ENCODE measurements at places on chromosomes 2 and 18.

DNA sequence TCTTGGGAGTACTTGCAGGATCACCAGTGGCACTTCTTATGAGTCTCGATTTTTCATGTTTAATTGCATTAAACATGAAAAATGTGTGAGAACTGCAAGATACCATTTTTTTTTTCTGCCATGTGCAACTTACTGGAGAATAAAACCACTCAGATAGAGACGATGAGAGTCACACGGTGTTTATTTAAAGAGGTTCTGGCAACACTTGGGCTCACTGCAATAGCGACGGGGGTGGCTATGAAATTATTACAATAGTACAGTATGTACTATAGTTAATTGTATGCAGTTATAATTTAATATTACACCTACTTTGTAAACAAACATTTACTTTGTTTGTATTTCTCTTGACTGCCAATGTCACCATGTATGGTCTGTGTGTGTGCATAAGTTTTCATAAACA lies 479.8 kb downstream of the NUP35 start:
- no peak for DNase-seq

DNA sequence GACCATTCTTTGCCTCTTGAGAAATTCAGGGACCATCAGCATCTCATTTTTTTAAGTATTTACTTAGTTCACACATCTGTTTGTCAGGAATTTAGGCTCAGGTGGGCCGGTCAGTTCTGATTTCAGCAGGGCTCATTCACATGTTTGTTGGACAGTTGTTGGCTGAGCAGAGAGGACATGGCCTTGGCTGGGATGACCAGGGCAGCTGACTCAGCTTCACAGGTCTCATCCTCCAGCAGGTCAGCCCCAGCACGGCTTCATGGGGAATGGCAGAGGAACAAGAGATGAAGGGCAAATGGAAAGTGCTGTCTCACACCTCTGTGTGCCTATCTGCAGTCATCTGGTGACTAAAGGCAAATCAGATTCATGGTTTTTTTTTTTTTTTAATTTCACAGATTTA lies 136.1 kb upstream of the TMEM200C start:
- DNase-seq = no peak

GRCh38 chr18:77140439-77141109 lies 8.0 kb upstream of the MBP start:
- no peak for DNase-seq

- no peak for DNase-seq
Measured at GRCh38 chr2:15146960-15147359, 414.2 kb downstream of the NBAS start.

GRCh38 chr18:26215247-26215970 lies 10.8 kb upstream of the TAF4B start:
- peak; percentile 9 for DNase-seq

- DNase-seq = no peak
Measured at GRCh38 chr2:121356058-121356640, 71.1 kb upstream of the TFCP2L1 start.

GRCh38 chr2:173075056-173075780 lies 428 bp upstream of the MAP3K20 start:
- no peak for DNase-seq

DNA sequence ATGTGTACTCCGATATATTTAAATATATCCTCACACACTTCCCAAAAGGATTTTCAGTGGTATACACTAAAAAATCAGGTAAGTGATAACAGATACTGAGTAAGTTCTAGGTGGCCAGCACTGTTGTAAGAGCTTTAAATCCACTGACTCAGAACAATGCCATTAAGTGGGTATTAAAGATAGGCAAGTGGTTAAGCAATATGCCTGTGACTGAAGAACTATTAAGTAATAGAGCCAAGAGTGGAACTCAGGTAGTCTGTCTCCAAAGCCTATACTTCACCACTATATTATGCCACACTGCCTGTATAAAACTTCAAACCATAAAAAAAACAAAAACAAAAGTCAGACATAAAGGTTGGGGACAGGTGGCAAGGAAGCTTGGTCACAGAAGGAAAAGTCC lies 37.2 kb downstream of the THUMPD2 start:
- DNase-seq = no peak

DNA sequence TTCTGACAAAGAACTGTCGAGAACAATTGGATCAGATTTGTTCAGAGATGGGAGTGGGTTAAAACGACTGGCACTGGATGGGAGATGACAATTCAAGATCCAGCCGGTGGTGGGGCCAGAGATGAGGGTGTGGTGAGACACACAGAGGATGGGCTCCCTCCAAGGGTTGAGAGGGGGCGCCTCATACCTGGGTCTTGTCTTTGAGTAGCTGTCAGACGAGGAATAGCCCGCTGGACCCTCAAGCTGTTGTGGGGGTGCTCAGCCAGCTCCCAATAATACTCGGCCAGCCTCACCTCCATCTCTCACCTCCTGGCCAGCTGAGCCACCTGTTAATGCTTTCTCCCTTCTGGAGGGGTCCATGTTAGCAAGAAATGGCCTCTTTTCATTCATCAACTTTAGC lies 14.0 kb downstream of the INPP5D start:
- no peak for DNase-seq

DNA sequence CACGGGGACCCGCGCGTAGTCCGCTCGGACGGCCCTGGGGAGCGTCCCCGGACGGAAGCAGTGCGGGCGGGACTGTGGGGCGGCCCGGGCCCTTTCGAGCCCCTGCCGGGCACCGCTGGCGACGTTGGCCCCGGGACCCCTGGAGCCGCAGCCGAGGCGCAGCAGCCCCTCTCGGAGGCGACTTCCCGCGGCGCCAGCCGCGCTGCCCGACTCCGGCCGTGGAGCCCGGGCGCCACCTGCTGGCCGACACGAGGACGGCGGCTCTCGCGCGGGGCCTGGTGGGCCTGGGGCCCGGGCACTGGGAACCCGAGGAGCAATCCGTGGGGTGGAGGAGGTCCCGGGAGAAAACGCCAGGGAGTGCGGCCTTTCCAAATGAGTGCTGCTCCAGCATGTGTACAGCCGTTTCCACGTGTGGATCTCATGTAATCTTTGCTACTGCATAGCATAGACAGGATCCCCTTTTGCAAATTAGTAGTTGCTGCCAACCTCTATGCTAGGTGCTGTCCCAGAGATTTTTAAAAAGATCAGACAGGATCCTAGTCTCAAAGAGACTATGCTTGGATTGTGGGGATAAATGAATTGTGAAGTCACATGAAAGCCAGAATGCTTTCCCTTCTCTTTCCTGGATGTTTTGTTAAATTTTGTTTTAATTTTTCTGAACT lies 4.0 kb downstream of the ID2 start:
- DNase-seq = no peak

DNA sequence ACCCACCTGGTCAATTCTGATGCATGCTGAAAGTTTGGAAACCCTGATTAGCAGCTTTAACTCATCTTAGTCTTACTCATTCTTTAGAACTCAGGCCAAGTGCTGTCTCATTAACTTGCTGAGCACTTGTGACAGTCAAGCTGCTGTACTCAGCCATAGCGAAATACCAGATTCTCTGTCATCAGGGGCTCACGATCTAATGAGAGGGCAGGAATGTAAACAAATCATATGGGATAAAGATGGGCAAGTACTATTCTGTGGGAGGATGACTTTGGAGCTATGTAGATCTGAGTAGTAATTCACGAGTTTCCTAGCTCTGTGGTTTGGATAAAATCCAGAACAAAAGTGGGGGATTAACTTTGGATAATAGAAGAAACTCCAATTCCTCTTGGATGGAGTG lies 376.6 kb downstream of the HRH4 start:
- no peak for DNase-seq

GRCh38 chr2:218400930-218401881 lies 1.5 kb downstream of the CTDSP1 start:
- DNase-seq = no peak

DNA sequence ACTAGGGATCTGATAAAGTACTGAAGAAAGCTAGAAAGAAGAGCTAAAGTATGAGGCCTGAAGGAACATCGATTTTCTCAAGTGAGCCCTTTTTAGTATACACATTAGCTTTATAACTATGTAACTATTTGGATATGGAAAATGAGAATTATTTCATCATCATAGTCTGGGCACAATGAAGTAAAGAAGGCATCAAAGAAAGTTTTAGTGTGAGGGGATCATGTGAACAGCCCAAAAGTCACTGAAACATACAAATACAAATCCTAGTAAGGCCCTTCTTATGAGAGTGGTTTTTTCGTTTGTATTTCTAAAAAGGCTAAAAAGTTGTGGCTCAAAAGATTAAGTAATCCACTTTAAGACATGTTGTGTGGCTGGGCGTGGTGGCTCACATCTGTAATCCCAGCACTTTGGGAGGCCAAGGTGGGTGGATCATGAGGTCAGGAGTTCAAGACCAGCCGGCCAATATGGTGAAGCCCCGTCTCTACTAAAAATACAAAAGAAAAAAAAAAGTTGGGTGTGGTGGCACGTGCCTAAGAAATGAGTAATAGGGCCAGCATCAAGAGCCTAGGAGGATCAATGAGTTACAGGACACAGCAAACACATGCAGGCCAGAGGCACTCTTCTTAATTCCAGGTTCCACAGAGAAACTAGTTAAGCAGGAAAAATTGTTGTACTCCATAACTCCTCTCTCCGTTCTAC lies 61.9 kb downstream of the PUM2 start:
- no peak for DNase-seq

GRCh38 chr18:36559149-36559857 lies 261.8 kb downstream of the FHOD3 start:
- DNase-seq = no peak

DNA sequence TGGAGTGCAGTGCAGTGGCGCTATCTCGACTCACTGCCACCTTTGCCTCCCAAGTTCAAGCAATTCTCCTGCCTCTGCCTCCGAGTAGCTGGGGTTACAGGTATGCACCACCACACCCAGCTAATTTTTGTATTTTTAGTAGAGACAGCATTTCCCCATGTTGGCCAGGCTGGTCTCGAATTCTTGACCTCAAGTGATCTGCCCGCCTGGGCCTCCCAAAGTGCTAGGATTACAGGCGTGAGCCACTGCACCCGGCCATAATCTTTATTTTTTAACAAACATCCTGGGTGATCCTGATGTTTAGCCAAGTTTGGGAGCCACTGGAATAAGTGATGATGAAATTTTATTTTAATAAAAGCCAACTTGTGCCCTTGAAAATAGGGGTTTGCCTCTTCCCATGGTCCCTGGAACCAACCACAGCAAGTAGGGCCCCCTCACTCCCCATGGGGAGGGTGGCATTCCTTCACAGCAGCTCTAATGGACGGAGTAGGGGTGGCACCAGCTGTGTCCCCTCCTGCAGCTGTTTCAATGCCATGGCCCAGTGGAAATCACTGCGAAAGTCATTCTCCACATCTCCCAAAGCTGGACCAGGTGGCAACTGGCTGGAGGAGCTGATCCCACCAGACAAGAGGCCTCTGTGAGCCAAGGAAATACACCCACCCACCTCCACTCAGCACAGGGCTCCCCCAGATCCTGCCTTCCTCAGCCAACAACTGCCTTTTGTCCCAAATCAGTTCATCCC lies 194.8 kb downstream of the ZFP36L2 start:
- no peak for DNase-seq

GRCh38 chr2:128302011-128302743 lies 16.5 kb downstream of the HS6ST1 start:
- no peak for DNase-seq

DNA sequence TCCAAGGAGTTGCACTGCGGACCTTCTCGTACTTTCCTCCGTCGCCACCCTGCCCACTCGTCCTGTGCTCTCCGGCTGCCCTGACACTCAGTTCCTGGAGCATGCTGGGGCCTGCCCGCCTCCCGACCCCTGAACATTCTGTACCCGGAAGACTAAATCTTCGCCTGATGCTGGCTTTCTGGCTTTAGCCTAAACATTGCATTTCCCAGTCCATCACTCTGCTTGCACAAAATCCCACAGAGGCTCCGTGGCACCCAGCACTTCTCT lies 550 bp upstream of the SFXN5 start:
- no peak for DNase-seq

DNA sequence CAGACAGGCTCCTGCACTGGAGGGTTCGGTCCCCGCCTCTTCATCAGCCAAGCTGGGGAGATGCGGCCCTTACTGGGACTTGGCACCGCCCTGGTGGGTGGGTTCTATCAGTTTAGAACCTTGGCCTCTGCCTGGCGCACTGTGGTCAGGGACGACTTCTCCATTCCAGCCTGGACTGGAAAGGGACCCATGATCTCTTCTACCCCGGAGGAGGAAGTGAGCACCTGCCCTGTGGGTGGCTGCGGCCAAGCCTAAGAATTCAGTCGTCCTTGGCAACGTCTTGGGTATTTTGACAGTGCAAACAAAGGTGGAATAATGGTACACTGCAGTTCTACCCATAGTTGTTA lies 106.9 kb upstream of the CD302 start:
- DNase-seq = no peak

- DNase-seq = no peak
Measured at GRCh38 chr2:1618974-1619373, 125.3 kb downstream of the PXDN start.

GRCh38 chr2:60525899-60526298 lies 27.6 kb downstream of the BCL11A start:
- no peak for DNase-seq

DNA sequence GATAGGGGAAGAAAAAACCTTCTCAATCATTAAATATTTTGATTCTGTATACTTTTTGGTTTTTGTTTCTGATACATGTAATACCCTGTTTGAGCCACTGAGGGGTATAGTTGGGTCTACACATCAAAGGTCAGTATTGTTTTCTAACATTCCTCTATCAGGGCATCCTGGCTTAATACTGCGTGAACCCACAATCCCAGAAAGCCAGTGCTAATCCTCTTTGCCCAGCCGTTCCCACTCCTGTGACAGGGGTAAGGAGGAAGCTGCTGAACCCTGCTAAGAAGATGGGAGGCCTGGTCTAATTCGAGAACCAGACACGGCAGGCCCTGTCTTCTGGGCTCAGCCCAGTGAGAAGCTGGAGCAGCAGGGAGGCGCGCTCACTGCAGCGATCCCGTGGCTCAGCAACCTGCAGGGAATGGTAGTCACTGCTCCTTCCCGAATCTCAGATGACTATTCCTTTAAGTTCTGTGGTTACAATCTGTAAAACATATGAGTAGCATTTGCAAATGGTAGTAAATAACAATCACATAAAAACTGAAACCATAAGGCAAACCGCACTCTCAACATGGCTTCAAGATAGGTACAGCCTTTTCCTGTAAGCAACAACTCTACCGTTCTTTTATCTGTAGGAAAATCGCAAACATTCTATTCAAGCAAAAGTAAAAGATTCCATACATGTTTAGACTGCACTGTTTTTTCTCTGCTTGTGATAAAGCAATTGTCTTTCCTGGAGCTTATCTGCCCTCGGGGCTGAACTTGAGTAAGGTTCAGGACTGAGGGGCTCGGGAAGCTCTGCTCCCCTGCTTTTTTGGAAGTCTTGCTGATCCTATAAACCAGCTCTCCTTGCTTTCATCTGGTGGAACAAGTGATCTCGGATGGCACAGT lies 87.0 kb downstream of the EPB41L3 start:
- no peak for DNase-seq

DNA sequence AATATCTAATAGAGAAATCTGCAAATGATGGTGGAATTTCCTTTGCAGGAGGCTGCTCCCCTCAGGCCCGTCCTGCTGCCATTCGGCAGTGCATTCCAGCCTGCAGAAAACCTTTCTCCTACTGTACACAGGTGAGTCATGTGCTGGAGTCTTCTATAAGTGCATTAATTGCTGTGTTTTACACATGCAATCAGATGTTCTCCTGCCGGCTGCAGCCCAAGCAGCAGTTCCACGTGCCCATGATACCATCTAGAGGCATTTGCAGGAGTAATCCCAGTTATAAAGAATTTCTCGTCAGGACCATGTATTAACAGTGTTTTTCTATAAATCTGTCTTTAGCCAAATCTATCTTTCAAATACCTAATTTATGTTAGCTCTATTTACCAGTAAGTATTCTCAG lies 304.7 kb upstream of the HNMT start:
- DNase-seq = no peak

- no peak for DNase-seq
Measured at GRCh38 chr18:36539674-36540231, 242.2 kb downstream of the FHOD3 start.
